ENCODE measurements at places on chromosomes 11 and 22. TPM values are rescaled to one million over a fixed set of nuclear protein-coding genes. Genes with fewer than 3 reads are reported as not detected.

Gene OR5A1
- total RNA-seq: not detected

Gene TMPRSS6
- 10.9 TPM for total RNA-seq

Gene TPBGL
- not detected for total RNA-seq

Gene TAGLN
- total RNA-seq: 2.2 TPM

Gene UPK3A
- not detected for total RNA-seq

Gene SUN2
- 120 TPM for total RNA-seq

Gene IGSF22
- 1.2 TPM for total RNA-seq

Gene RASL10A
- not detected for total RNA-seq

Gene SERHL2
- total RNA-seq: 1.3 TPM

Gene C1QTNF4
- total RNA-seq: not detected

Gene NPTXR
- 1.4 TPM for total RNA-seq

Gene KRTAP5-8
- total RNA-seq: not detected

DNA sequence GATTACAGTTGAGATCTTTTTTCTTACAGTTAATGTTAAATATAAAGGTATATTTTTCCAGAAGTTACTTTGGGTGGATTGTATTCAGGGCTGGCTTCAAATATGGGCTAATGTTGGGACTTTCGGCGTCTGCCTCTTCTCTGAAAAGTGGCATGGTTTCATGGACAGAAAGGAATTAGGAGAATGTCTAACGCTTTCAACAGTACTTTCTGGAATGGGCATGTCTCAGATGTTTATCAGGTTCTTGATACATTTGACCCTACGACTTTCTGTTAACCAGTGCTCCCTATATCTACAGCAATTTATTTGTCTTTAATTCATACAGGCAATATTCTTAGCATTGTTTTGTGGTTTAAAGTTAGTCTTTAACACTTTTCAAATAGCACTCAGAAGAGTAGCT, 33.7 kb downstream of the ZC3H12C start:
- H3K27me3 ChIP-seq: peaks cover 9% of the 10 kb centered on the region
- no peaks in the 10 kb centered on the region for H3K36me3 ChIP-seq
- DNase-seq: no peak
- H3K4me1 ChIP-seq: no peaks in the 10 kb centered on the region
- no peak overlapping the region for H3K4me3 ChIP-seq
- H3K27ac ChIP-seq: no peak overlapping the region

GRCh38 chr11:12749442-12749841, 75.2 kb downstream of the TEAD1 start:
- H3K27me3 ChIP-seq: peaks cover 9% of the 10 kb centered on the region
- DNase-seq: no peak
- no peak overlapping the region for H3K27ac ChIP-seq
- no peak overlapping the region for H3K4me3 ChIP-seq
- no peaks in the 10 kb centered on the region for H3K4me1 ChIP-seq
- no peaks in the 10 kb centered on the region for H3K36me3 ChIP-seq

- peaks cover 15% of the 10 kb centered on the region for H3K4me1 ChIP-seq
- H3K27ac ChIP-seq: no peak overlapping the region
- H3K27me3 ChIP-seq: no peaks in the 10 kb centered on the region
- no peak for DNase-seq
These were observed 65.2 kb upstream of the ADA2 start for GRCh38 chr22:17284466-17284865.

GRCh38 chr11:67434395-67434881, 3.0 kb downstream of the PTPRCAP start:
- no peaks in the 10 kb centered on the region for H3K27me3 ChIP-seq
- peaks cover 53% of the 10 kb centered on the region for H3K4me1 ChIP-seq
- no peak overlapping the region for H3K4me3 ChIP-seq
- no peak for DNase-seq
- peak overlapping the region; percentile 93 for H3K27ac ChIP-seq

DNA sequence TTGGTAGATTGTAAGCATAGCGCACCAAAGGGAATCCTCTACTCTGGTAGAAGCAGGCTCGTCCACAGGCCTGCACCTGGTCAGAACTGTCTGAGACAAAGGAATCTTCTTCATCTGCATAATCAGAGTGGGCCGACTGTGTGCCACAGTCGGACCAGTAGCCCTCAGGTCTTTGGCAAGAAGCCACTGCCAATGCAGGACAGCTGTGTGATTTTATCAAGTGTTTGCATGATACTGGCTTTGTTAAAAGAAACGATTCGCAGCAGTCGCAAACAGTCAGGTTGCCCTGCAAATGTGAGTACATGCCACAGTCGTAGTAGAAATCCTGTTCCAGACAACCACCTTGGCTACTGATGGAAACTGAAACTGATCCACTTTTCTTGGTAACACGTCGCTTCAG, 4.9 kb upstream of the CCDC34 start:
- no peak for DNase-seq
- H3K36me3 ChIP-seq: no peaks in the 10 kb centered on the region
- no peak overlapping the region for H3K27ac ChIP-seq
- H3K27me3 ChIP-seq: no peaks in the 10 kb centered on the region
- no peak overlapping the region for H3K4me3 ChIP-seq

GRCh38 chr22:41857155-41857859, 24.4 kb downstream of the SREBF2 start:
- peak; percentile 93 for DNase-seq
- H3K4me1 ChIP-seq: peaks cover 77% of the 10 kb centered on the region
- peaks cover 13% of the 10 kb centered on the region for H3K36me3 ChIP-seq
- H3K4me3 ChIP-seq: peak overlapping the region; percentile 11
- no peaks in the 10 kb centered on the region for H3K27me3 ChIP-seq

DNA sequence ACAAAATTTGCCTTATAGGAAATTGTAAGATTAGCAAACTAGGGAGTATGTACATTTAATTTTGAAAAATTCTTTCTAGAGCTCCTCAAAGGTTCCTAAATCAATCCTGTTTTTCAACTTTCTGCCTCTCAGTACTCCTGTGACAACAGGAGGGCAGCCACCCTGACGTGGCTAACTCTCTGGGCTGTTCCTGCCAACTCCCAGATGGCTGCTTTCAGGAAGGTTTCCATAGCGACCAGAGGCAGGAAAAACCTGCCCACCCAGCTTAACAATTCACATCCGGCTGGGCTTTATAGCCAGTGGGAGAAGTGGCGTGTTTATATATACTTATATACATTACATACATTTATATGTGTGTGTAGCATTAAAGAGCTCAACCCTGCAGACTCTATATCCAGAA, 26.5 kb downstream of the SGSM3 start:
- H3K27ac ChIP-seq: no peak overlapping the region
- DNase-seq: no peak
- no peak overlapping the region for H3K4me3 ChIP-seq
- no peaks in the 10 kb centered on the region for H3K27me3 ChIP-seq
- H3K4me1 ChIP-seq: peaks cover 70% of the 10 kb centered on the region

GRCh38 chr22:26981111-26981510, 323.7 kb downstream of the MIAT start:
- no peaks in the 10 kb centered on the region for H3K4me1 ChIP-seq
- no peak overlapping the region for H3K27ac ChIP-seq
- H3K36me3 ChIP-seq: no peaks in the 10 kb centered on the region
- no peak overlapping the region for H3K4me3 ChIP-seq

GRCh38 chr22:50131894-50132293, 38.6 kb upstream of the PANX2 start:
- H3K36me3 ChIP-seq: no peaks in the 10 kb centered on the region
- DNase-seq: no peak
- peaks cover 16% of the 10 kb centered on the region for H3K27me3 ChIP-seq
- H3K4me1 ChIP-seq: no peaks in the 10 kb centered on the region
- H3K27ac ChIP-seq: no peak overlapping the region

GRCh38 chr11:14454861-14455632, 44.6 kb downstream of the COPB1 start:
- no peak overlapping the region for H3K27ac ChIP-seq
- DNase-seq: no peak
- no peak overlapping the region for H3K4me3 ChIP-seq
- no peaks in the 10 kb centered on the region for H3K27me3 ChIP-seq
- H3K4me1 ChIP-seq: no peaks in the 10 kb centered on the region

DNA sequence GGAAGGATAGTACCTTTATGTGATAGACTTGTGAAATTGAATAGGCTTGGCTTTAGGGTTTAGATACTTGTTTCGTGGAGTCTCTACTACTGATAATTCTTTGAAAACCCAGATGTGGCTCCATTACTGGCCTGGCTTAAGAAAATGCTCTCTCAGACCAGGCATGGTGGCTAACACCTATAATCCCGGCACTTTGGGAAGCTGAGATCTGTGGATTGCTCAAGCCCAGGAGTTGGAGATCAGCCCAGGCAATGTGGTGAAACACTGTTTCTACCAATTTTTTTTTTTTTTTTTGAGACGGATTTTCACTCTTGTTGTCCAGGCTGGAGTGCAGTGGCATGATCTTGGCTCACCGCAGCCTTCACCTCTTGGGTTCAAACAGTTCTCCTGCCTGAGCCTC, 40.9 kb downstream of the ATG13 start:
- DNase-seq: no peak
- H3K27ac ChIP-seq: peak overlapping the region; percentile 70
- no peak overlapping the region for H3K4me3 ChIP-seq
- peaks cover 17% of the 10 kb centered on the region for H3K36me3 ChIP-seq

DNA sequence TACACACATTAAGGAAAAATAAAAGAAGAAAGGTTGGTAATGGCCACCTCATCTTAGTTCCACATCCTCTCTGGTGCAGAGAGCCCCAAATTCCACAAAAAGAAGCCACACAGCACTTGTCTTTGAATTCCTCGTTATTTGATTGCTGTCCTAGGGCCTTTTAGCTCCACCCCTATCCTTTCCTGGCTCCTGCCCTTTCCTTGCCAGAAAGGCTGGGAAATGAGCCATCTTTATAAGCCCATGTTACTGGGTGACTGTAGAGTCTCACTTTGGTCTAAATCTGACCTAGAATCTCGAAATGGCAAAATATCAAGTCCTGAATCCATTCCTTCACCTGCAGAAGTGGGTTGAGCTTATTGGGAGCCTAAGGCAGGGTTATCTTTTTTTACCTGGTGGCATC, 4.3 kb upstream of the TMEM132A start:
- H3K4me3 ChIP-seq: no peak overlapping the region
- DNase-seq: no peak
- H3K27ac ChIP-seq: no peak overlapping the region
- peaks cover 42% of the 10 kb centered on the region for H3K4me1 ChIP-seq
- H3K27me3 ChIP-seq: no peaks in the 10 kb centered on the region

DNA sequence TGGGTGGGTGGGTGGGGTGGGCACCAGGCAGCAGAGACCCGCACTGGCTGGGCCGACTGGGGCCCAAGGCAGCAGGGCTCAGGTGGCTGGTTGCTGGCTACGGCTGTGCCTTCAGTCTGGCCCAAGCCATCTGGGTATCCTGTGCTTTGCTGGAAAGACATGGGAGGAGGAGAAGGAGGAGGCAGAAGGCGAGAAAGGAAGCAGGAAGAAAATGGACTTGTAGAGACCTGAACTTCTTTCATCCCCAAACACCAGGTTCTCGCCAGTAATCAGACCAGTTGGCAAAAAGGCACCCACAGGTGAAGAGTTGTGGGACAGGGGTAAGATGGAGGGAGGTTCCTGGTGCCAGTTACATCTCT, 78.8 kb downstream of the IGLL1 start:
- no peak overlapping the region for H3K27ac ChIP-seq
- DNase-seq: no peak
- no peaks in the 10 kb centered on the region for H3K36me3 ChIP-seq

- H3K36me3 ChIP-seq: no peaks in the 10 kb centered on the region
- H3K27ac ChIP-seq: no peak overlapping the region
- peak; percentile 28 for DNase-seq
- H3K27me3 ChIP-seq: peaks cover 9% of the 10 kb centered on the region
- peak overlapping the region; percentile 73 for H3K4me3 ChIP-seq
- peaks cover 7% of the 10 kb centered on the region for H3K4me1 ChIP-seq
These were observed 422 bp downstream of the GLB1L2 start for GRCh38 chr11:134332189-134332631.

- H3K36me3 ChIP-seq: no peaks in the 10 kb centered on the region
- peaks cover 9% of the 10 kb centered on the region for H3K4me1 ChIP-seq
- H3K4me3 ChIP-seq: no peak overlapping the region
- H3K27me3 ChIP-seq: peaks cover 9% of the 10 kb centered on the region
- no peak for DNase-seq
These were observed 2.0 kb downstream of the DAGLA start for GRCh38 chr11:61682093-61682732.

DNA sequence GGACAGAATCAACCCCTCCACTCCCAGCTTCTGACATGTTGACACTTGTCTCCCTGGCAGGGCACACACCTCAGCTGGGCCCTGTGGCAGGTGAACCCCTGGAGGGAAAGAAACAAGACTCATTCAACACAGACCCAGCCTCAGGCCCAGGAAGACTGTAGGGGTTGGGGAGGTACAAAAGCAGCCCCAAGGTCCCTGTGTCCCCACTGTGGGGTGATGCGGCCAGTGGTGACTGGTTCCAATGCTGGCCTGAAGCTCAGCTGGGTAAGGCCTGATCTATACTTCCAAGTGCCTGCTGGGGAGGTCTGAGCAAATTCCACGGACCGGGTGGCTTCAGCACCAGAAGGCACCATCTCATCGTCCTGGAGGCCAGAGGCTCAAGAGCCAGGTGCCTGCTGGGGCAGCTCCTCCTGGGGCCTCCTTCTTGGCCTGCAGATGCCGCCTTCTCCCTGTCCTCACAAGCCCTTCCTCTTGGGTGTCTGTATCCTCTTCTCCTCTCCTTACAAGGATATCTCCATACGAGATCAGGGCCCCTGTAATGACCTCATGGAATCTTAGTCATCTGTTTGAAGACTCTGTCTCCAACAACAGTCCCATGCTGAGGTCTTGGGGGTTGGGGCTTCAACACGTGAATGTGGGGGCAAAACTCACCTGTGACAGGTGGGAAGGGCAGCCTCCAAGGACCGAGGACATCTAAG, 1492.1 kb downstream of the BRD1 start:
- H3K36me3 ChIP-seq: no peaks in the 10 kb centered on the region
- H3K27me3 ChIP-seq: peaks cover 3% of the 10 kb centered on the region
- H3K27ac ChIP-seq: no peak overlapping the region
- H3K4me1 ChIP-seq: no peaks in the 10 kb centered on the region
- DNase-seq: no peak

DNA sequence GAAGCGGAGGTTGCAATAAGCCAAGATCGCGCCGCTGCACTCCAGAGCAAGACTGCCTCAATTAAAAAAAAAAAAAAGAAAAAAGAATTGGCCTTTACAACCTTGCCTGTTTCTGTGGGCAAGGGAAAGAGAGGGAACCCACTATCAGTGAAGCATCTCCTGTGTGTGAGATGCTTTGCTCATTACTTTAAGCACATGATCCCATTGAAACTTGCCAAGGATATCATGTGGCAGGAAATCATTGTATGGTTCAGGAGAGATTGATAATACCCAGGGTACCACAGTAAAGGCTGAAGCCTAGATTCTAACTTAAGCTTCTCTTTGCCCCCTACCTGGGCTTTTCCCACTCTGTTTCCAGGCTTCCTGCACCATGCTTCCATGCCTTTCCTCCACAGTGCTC, 3.6 kb downstream of the LDLRAD3 start:
- no peak overlapping the region for H3K4me3 ChIP-seq
- H3K27me3 ChIP-seq: peaks cover 30% of the 10 kb centered on the region
- no peaks in the 10 kb centered on the region for H3K36me3 ChIP-seq
- H3K27ac ChIP-seq: no peak overlapping the region

DNA sequence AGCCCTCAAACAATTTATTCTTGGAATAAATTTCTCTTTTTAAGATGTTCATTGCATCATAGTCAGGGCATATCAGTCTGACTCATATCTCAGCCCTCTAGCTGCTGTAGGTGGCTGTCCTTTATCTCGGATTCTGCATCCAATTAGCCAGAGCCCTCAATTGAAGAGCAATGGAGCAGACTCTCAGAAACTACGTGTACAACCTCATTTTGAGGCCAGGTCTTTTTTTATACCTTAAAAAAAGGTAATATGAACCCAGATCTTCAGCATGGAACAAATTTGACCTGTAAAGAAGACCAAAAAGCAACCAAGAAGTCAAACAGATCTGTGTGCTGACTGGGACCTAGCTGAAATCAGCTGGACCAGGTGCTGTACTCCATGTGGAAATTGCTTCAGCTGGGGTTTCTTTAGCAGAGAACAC, 8.7 kb downstream of the OR52A5 start:
- no peak overlapping the region for H3K27ac ChIP-seq
- H3K27me3 ChIP-seq: peaks cover 9% of the 10 kb centered on the region
- no peak for DNase-seq

Data from activated naive CD4-positive, alpha-beta T cell treated with anti-CD3 and anti-CD28 coated beads for 36 hours (primary cell).